ENCODE measurements at places on chromosomes 2 and 18.

GRCh38 chr2:45706033-45706432 is 54.6 kb downstream of the PRKCE start:
- no peak for DNase-seq

- no peak for DNase-seq
Measured at GRCh38 chr2:205714789-205715720, 32.8 kb downstream of the NRP2 start.

- no peak for DNase-seq
Measured at GRCh38 chr2:150607390-150607811, 119.9 kb upstream of the RND3 start.

GRCh38 chr18:26335156-26335555 is 108.9 kb downstream of the TAF4B start:
- no peak for DNase-seq

GRCh38 chr2:180319586-180320405 is 312.7 kb upstream of the CWC22 start:
- no peak for DNase-seq

DNA sequence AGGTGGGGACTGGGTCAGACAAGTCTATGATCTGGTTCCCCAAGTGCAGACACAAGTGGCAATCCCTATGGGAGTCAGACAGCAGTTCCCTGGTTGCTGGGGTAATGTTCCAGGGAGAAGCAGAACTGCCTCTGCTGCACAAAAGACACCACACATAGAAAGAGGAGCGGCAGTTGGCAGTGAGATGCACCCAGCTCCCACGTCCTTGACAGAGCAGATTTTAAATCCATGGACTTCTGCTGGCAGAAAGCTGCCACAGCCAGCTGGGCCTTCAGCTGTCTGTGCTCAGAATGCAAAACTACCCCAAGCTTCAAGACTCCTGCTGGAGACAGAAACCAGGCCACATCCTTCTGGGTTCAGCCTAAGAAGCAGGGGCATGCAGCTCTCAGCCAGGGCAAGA is 147.2 kb downstream of the ETAA1 start:
- DNase-seq = no peak

DNA sequence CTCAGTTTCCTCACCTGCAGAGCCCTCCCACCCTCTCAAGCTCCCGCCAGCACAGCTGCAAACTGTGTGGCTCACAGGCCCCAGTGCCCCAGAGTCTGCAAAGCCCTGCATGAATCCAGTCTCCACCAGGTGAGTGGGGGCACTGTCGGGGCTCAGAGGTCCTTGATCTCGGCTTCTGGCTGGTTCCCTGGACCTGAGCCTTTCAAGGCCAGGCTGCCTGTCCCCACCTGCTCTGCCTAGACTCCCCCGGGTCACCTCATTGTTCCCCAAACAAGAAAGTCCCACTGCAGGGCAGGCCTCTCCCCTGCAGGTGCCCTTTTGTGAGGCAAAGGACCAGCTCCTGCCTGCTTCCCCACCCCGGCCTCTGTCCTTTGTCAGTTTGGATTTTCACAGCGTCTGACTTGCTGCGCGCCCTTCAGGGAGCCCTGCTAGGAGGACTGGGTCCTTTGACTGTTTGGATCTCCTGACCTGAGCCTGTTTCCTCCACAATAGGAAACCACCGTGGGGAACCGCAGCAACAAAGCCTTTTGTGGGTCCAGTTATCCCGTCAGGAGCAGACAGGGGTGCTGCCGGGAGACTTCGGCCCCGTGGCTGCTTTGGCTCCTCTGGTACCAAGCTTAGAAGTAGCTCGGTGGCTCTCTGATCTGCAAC is 200.5 kb upstream of the HDAC4 start:
- DNase-seq = no peak

GRCh38 chr18:44835703-44836102 is 155.0 kb downstream of the SETBP1 start:
- DNase-seq = no peak

DNA sequence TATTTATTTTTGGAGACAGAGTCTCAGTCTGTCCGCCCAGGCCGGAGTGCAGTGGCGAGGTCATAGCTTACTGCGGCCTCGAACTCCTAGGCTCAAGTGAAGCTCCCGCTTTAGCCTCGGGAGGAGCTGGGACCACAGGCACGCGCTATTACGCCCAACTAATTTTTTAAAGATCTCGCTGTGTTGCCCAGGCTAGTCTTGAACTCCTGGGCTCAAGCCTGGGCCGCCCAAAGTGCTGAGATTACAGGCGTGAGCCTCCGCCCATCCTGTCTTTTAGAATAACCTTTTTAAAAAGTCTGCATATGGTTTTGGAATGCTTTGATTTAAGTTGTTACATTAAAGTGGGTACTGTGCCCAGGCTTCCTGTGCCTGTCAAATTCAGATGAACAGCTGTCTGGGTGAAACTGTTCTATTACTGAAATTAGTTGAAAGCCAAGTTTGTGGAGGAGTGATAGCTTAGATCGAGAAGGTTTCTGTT is 944 bp downstream of the RAB3GAP1 start:
- no peak for DNase-seq

DNA sequence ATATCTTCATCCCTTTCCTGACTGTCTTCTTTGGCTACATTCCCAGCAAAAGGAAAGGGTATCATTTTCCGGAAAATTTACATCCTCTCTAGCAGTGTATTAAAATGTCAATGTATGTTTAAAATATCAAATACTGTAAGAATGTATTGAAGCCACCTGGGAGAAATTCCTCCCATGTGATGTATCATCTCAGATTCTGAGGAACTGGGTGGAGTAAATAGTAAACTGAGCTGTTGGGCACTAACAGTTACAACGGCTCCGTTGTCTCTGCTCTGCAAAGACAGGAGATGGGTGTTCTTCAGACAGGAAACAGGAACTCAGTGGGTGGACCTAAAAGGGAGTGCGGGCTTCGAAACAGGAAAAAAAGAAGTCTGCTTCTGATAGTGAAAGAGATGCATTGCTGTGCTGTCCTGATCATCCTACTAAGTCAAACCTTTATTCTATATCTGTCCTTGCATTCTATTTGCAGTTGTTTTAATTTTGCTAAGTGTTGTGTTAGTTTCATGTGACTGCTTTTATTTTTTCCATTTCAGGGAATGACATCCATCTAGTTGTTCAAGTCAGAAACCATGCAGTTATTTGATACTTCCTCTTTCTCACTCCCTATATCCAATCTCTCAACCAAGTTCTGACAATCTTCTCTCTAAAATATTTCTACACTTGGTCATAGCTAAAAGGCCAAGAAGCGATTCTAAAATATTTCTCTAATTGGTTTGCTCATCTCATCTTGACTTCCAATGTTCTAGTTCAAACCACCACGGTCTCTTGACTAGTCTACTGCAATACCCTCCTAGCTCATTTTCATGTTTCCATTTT is 19.4 kb downstream of the DOK1 start:
- DNase-seq = no peak

DNA sequence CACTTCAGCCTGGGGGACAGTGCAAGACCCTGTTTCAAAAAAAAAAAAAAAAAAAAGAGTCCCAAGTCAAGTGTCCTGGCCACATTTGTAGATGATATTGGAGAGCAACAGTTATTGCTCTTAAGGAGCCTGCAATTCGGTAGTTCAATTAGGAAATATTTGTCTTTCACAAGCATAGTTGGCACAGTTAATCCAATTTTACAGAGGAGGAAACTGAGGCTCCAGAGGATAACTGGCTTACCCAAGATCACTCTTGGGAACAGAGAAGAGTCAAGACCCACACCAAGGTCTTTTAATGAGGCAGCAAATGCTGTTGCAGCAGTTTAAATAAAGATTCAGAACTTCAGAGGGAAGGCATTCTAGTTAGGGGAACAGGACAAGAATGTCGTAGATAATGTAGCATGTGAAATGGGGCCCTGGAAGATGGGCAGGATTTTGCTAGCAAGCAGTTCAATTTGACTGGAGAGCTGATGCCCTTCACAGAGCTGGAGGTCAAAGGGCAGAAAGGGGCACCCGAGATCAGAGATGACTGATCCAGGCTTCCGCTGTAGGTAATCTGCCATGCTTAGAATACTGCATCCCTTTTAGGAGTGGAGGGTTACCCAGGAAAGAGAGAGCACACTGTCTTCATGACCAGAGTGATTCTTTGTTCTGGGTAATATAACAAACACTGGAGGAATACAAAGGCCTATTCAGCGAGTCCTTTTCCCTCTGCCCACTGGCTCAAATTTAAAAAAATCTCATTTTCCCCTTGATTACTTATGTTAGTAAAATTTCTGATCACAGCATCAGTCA is 3.0 kb downstream of the NPC1 start:
- DNase-seq = no peak

DNA sequence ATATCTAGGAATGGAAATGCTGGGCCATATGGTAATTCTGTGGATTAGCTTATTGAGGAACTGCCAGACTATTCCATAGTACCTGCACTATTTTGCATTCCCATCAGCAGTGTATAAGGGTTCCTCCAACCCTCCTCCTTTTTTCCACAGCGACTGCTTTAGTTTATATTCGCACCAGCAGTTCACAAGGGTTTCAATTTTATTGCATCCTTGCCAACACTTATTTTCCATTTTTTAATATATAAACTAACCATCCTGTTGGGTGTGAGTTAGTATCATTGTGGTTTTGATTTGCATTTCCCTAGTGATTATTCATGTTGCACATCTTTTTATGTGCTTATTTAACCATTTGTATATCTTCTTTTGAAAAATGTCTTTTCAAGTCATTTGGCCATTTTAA is 67.0 kb downstream of the NAT8 start:
- DNase-seq = no peak
